ENCODE measurements at places on chromosomes 4 and X. TPM values are rescaled to one million over a fixed set of nuclear protein-coding genes. Genes with fewer than 3 reads are reported as not detected.

Gene AR
- total RNA-seq = 1.2 TPM

GRCh38 chr4:155612074-155612473 lies 54.6 kb upstream of the GUCY1A1 start:
- DNase-seq = no peak

GRCh38 chr4:181858741-181859140 lies 384.5 kb upstream of the TENM3 start:
- no peak for DNase-seq

Gene CLCN5
- total RNA-seq = 8.1 TPM

GRCh38 chr4:126318376-126318775 lies 1003.6 kb downstream of the FAT4 start:
- DNase-seq = no peak

DNA sequence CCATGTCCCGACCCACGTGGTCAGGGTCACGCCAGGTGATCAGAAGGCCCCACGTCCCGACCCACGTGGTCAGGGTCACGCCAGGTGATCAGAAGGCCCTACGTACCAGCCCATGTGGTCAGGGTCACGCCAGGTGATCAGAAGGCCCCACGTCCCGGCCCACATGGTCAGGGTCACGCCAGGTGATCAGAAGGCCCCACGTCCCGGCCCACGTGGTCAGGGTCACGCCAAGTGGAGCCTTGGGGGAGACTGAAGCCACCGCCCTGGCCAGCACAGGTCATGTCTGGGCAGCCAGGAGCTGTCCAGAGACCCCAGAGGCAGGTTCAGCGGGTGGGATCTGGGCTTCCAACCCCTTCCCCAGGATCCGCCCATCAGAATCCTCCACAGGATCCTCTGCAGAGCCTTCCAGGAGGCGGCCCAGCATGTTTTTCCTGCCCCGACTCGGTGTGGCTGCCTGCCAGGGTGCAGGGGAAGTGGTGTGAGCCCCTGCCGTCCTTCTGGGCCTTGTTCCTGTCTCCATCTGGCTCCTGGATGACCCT lies 58.4 kb downstream of the FAM53A start:
- no peak for DNase-seq

Gene TCEAL3
- total RNA-seq = 22.8 TPM

DNA sequence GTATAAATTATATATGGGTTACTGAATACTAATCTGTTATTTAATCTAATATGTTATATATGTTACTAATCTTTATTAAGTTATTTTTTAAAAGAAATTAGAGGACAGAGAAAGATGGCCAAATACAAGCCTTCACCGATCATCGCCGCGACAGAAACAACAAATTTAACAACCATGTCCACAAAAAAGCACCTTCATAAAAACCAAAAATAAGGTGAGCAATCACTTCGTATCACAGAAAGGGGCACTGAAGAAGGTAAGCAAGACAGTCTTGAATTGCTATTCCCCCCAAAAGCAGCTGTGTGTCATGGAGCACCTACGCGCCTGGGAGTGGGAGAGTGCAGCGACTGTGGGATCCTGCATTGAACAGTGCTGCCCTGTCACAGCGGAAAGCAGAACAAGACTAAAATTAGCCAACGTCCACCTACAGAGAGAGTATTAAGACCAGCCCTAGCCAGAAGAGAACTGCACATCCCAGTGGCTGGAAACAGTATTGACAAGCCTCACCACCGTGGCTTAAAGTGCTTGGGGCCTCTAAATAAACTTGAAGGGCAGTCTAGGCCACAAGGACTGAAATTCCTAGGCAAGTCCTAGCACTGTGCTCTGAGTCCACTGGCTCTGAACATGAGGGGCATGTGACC lies 38.5 kb downstream of the LRBA start:
- no peak for DNase-seq

Gene SHOX
- total RNA-seq = 7.5 TPM

DNA sequence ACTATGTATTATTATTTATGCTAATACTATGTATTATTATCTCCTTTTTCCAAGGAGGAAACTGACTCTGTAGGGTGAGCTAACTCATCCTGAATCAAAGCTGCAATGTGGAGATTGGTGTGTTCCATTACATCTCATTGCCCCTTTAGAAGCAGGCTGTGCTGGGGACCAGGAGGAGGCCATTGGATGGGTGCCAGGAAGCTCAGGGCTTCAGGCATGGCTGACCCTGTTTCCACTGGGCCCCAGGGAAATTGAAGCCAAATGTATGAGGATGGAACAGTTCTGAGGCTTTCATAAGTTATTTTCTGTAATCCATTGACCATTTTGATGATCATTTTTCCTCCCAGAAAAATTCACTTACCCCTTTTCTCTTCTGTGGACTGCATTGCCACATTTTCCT lies 418.8 kb upstream of the ZFP42 start:
- peak; percentile 16 for DNase-seq

Gene GSTCD
- 4.8 TPM for total RNA-seq

GRCh38 chr4:53483250-53483649 lies 105.8 kb downstream of the FIP1L1 start:
- DNase-seq = no peak

Gene HSFX2
- total RNA-seq = 0.55 TPM

- DNase-seq = peak; percentile 68
Observed at GRCh38 chrX:118974908-118975671, 672 bp downstream of the LONRF3 start.

Gene CAPN6
- total RNA-seq = 6.1 TPM

Gene TMPRSS11D
- not detected for total RNA-seq

Gene KIAA1210
- 44.3 TPM for total RNA-seq

Gene FDCSP
- not detected for total RNA-seq

DNA sequence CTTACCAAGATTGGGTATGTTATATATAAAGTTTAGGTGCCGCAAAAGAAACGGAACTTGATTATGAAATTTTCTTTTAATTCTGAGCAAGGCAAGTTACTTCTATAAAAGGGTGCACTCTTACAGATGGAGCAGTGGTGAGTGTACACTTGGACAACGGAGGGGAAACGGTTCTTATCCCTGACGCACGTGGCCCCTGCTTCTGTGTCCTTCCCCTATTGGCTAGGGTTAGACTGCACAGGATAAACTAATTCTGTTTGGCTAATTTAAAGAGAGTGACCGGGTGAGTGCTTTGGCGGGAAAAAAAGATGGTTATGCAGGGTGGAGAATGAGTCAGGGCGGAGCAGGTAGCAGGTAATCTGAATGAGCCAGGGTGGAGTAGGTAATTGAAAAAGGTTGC lies 149.5 kb downstream of the GC start:
- DNase-seq = no peak

Gene SAGE1
- not detected for total RNA-seq

Gene ARHGAP36
- total RNA-seq = not detected

- DNase-seq = no peak
Observed at GRCh38 chr4:65893271-65893670, 223.0 kb upstream of the EPHA5 start.

DNA sequence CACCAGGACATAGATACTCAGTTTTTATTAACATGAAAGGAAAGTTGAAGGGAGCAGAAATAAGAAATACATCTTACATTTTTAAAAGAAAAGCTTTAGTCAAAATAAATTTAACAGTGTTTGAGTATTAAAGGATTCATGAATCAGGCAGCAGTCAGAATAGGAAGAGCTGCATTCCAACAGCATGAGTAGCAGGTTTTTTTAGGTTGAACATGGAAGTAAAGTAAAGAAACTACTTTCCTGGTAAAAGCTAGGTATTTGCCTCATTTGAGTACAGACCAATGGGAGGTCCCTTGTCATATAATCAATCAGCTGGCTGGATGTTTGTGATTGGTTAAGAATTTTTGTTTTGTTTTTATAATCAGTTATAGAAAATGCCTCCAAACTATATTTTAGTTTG lies 645.9 kb upstream of the INTU start:
- no peak for DNase-seq

- peak; percentile 77 for DNase-seq
Observed at GRCh38 chrX:130401415-130402207, at the start of gene RBMX2. RBMX2 (plus strand) TSS chrX:130401987; CDS start chrX:130402033, 46 bp downstream.
